ENCODE measurements at places on chromosomes 13 and 19.
A peak's percentile ranks its signal among the peaks of the same experiment; 100 is the strongest.

DNA sequence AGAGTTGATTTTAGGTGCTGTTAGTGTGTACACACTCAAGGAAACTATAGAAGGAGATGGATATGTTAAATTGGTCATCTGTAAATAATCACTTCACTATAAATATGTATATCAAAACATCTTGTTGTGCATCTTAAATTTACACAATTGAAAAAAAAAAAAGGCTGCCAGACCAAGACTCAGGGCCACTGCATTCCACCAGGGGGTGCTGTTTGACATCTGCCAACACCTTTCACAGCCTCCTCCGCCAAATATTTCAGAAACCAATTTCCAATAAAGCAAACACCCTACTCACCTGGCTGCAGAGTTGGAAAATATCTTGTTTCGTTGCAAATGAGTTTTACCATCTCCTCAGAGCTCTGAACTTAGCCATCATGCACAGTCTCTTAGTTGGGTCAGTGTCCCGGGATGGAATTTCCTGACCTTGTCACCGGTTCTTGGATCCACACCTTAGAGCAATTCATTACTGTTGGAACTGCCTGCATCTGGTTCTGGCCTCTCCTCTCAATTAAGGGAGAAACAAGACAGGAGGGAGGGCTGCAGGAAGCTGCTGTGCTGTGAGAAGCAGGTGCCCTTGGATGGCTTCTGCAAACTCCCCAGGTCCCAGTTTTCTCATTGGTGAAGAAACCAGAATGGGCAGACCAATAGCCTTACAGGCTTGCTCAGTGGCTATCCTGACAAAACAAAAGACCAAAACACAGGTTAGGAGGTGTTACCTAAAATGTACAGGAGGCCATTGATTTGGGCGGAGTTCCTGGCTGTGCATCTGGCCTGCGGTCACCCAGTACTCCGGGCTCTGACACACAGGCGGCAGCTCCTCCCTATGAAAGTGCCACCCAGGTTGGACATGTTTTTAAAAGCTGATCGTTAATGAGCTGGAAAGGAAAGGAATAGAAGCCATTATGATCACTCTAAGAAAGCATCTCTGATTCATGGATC is 746.6 kb downstream of the UQCRFS1 start:
- DNase-seq = peak; percentile 84

- no peak for DNase-seq
Measured at GRCh38 chr13:30731361-30732045, 3.8 kb upstream of the ALOX5AP start.

DNA sequence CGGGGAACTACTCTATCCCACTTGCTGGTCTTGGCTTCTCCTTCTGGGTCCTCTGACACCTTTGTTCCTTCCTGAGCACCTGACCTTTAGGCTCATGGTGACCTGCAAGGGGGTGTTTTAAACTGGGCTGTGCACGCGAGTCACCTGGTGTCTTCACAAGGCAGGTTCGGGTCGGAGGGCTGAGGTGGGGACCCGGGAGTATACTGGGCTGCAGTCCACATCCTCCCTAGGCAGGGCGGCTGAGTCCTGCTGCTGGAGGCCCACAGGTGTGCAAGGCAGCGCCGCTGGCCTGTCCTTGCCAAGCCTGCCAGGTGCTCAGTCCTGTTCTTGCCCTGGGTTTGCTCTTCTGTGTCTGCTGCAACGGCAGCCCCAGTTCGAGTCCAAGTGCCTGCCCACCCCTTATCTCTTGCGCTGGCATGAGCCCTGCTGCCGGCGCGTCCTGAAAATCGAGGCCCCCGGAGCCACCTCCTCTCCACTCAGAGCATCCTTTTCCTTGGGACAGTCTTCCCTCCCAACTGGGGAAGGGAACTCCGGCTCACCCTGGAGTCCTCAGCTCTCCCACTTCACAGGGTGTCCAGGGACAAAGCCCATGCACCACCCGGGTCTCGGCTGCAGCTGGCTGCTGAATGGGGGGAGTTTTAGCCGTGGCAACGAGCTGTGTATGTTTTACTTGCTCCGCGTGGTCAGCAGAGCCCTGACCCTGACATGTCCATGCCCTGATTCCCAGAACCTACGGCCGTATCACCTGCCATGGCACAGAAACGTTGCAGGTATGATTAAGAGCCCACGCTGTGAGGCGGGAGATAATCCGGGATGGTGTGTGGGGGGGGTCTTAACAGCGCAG is 193.5 kb downstream of the TEX29 start:
- DNase-seq = no peak

- DNase-seq = peak; percentile 42
Measured at GRCh38 chr13:42373048-42373812, 101.3 kb downstream of the AKAP11 start.

DNA sequence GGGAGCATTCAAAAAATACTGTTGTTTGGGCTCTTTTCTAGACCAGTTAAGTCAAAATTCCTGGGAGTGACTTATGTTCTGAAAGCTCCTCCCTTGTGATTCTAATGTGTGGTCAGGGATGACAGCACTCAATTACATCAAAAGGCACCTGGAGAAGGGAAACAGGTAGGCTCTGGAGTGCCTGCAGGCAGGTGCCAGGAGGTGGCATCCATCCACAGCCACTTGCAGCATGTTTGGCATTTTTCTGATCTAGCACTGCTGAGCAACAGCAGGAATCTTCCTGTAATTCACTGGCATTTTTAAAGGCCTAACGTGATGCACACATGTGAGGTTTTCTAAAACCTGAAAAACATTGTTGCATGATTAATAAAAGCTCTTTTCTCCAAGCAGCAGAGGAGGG is 94.6 kb downstream of the CCNA1 start:
- DNase-seq = no peak

DNA sequence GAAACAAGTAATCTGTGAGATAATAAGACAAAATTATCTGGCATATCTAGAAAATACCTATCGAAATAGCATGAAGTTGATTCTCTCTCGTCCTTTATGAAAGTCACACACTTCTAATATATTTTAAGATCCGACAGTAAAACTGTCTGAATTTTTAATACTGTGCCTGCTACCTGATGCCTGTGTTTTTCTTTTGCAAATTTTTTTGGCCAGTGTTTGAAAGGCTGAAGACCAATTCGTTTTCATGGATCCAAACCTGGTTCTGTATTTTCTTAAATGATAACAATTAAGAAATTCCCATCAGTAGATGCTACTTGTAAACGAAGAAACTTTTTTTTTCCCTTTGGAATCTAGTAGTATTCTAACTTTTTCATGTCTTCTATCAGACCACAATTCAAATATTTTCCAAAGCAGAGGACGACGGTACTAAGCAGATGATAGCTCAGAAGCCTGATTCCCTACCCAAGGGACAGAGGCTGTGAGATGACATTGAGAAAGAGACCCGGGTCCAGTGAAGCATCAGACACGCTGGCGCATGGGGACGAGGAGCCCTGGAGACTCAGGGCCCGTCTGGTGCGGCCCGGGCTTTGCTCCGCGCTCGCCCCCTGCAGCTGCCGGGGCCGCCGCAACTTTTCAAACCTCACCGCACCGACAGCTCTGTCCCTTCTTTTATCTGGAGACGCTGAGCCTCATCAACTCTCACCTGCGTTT is 49.5 kb upstream of the PABPC3 start:
- no peak for DNase-seq

DNA sequence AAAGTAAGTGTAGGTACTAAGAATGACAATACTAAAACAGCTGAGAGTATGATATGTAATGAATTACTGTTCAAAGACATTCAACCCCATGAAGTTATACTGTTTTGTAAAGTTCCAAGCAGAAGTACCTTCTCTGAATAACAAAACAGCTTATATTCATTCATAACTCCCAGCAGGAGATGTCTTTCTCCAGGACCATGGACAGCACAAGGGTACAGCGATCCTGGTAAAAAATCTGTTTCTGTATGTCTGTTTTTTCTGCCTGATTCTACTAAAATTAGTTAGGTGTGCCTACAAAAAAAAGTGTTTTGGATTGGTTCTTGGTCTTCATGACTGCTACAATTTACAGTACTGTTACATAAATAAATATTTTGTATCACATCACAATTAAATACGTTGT is 172.5 kb upstream of the SLITRK5 start:
- DNase-seq = no peak

GRCh38 chr19:36152019-36152351 is 262 bp downstream of the COX7A1 start:
- no peak for DNase-seq

DNA sequence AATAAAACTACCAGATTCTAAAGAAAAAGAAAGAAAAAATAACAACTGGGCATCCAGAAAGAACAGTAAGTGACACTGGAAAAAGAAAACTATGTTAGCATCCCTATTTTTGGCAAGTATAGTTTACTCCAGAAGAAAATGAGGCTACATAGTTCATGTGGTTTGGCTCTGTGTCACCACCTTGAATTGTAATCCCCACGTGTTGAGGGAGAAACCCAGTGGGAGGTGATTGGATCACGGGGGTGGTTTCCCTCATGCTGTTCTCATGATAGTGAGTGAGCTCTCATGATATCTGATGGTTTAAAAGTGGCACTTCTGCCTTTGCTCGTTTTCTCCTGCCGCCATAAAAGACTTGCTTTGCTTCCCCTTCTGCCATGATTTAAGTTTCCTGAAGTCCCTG is 76.9 kb downstream of the ITGBL1 start:
- DNase-seq = peak; percentile 44

DNA sequence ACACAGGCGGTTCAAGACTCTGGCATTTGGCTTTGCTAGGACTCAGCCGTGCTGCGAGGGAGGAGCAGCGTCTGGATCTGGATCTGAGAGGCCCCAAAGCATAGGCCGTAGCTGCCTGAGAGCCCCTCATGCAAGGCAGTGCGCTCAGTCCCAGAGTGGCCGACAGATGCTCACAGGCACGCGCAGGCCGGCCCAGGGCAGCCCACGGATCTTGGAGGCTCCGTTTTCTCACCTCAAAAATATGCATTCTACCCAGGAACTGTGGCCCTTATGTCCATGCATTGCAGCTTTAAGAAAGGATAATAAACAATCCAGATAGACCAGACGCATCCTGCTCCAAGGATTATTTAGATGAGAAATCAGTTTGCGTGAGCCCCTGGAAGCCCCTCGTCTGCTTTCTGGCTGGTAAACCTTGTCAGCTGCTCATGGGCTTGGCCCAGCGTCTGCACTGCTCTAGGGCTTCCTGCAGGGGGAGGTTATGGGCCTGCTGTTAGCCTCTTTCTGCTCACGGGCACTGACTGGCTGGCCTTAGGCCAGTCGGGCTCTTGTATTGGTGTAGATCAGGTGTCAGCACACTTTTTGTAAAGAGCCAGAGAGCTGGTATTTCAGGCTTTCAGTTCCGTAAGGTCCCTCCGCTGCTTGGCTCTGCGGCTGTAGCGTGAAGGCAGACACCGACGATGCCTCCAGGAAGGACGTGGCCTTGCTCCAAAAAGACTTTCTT is 24.2 kb downstream of the TEX29 start:
- DNase-seq = no peak

GRCh38 chr19:7492142-7492541 is 3.3 kb upstream of the PEX11G start:
- DNase-seq = peak; percentile 88

GRCh38 chr13:41505209-41505835 is 48.0 kb downstream of the RGCC start:
- DNase-seq = no peak

DNA sequence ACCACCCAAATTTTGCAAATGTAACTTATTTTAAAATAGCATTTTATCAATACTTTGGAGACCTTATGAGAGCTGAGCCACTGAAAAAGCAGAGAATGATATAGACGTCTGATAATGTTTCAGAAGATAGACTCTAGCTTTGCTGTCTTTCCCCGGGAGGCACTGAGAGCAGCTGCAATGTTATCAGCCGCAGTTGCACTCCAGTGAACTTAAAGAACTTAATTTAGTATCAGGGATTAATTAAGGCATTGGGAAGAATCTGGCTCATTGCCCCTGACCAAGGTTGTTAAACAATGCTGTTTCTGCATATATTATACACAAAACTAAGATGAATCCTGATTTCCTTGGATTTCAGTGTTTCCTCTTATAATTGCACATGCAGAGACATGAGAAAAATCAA is 75.7 kb upstream of the SGCG start:
- no peak for DNase-seq

GRCh38 chr13:39311619-39312018 is 273.4 kb downstream of the NHLRC3 start:
- DNase-seq = no peak

DNA sequence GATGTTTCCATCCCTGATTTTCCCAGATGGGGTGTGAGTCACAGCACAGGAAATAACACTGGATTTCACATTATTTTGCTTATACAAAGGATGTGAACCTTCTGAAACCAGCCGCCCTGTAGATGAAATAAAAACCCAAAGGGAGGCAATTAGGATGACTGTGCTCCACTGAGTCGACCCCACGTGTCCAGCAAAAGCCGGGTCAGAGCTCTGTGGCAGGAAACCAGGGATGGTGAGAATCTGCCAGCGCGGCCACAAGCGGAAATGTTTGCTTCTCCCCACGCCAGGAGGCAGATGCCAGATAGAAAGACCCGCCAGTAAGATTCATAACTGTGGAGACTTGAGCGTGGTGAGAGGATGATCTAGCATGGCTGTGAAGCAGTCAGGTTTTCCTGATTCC is 764.4 kb downstream of the LIG4 start:
- DNase-seq = peak; percentile 4

GRCh38 chr19:7743425-7743841 is 3.9 kb downstream of the CD209 start:
- DNase-seq = peak; percentile 54

DNA sequence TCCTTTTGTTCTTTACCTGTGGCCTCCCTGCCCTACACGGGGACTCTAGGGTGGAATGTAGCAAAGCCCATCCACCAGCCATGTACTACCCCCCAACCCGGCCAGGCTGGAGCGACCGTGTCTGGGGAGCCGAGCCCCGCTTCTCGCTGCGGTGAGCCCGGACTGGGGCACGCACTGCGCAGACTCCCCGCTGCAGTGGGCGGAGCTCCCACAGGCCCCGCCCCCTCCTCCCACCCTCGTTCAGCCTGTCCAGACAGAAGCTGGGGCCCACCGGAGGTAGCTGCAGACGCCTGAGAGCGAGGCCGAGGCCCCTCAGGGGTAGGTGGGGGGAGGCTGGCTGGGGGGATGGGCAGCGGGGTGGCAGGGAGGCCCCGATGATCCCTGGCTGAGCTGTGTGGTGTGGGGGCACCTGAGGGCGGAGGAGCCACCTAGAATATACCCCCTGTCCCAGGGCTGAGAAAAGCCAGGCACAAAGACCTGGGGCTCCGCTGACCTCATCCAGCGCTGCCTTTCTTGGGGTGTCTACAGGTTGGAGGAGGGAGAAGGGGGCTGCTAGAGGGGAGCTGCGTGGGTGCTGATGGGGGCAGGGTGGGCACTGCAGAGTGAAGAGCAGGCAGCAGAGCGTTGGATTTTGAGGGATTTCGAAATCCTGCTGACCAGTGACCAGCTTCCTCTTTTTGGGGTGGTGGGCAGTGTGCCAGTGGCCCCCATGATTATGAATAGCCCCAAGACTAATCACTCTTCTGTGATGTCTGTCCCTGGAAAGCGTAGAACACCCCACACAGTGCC is 17.3 kb downstream of the PLD3 start:
- DNase-seq = peak; percentile 65

DNA sequence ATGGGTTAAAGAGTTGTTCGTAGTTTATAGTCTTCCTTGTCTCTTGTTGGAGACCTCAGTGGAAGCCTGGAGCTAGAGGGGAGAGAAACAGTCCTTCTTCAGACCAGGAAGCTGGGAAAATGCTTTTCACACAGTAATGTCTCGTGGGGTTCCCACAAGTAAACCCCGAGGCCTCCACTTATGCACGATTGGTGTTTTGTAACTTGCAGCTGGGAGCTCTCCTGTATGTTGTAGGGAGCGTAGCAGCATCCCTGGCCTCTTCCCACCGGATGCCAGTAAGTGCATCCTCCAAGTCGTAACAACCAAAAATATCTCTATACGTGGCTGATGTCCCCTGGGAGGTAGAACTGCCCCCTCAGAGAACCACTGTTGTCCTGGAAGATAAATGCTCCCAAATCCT is 3.5 kb downstream of the CHAF1A start:
- DNase-seq = no peak

Data from activated CD8-positive, alpha-beta T cell treated with anti-CD3 and anti-CD28 coated beads for 36 hours (primary cell).